Stimulated activated CD8-positive, alpha-beta memory T cell treated with anti-CD3 and anti-CD28 coated beads, Interleukin-2, amount 100 ng/mL, for 48 hours (primary cell): ENCODE measurements at places on chromosomes 6 and 20.

GRCh38 chr6:73519926-73520687 is 725 bp downstream of the EEF1A1 start:
- peak; percentile 68 for DNase-seq

DNA sequence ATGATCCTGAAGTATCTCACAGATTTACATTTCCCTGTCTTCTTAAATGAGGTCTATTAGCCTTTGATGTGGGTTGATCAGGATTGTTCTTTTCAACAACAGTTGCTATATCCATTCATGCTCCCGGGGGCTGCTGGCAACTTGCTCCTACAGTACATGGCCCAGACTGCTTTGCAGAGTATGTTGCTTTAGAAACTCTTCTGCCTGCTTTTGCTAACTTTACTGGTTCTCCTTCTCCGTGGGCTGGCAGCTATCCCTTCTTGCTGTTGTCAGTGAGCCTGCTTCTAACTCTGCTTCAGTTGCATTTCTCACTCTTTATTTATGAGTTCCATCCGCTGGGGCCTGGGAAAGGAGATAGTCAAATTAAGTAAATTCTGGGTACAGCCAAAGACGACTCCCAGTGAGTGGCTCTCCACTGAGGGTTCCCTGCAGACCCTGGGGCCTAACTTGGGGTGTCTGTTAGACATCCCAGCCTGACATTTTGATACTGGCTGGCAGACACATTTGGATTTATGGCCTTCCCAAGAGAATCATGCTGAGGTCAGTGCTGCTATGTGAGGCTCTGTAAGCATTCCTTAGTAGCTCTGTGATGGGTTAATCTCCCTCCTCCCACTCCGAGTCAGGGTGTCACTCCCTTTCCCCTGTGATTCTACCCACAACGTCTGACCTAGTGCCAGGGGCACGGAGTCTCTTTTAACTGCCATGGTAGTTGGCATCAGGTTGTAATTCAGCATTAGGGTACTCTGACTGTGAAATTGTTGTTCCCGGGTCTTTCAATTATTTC is 73.6 kb downstream of the SLX4IP start:
- no peak for DNase-seq

DNA sequence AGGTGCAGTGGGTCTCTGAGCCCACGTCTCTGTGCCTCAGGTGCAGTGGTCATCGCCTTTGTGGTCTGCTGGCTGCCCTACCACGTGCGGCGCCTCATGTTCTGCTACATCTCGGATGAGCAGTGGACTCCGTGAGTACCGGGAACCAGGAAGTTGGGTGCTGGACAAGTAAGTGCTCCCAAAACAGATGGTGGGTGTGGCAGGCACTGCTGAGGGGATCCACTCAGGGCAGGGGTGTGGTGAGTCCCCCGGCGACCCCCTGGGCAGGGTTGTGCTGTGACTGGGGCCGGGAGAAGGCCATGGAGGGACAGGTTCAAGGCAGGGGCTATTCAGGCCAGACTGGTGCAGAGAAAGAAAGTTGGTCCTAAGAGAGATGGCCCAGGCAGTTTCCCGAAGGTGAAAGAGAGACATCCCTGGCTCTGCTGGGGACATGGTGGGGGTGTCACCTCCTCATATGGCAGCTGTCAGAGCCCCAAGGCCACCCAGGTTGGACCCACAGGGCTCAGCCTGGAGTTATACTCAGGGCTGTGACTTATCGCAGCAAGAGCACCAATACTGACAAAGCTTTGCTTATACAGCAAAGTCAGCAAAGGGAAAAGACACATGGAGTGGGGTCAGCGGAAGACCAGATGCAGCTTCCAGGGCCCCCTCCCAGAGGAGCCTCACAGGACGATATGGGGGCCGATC is 37.9 kb upstream of the MRGBP start:
- DNase-seq = no peak

GRCh38 chr6:144063744-144064401 is 31.5 kb downstream of the SF3B5 start:
- peak; percentile 86 for DNase-seq
